Left cardiac atrium (tissue), 4 donors: ENCODE measurements at places on chromosomes 5 and 9.

- DNase-seq: no peak
These were observed 6.8 kb upstream of the CLINT1 start for GRCh38 chr5:157865781-157866180.

- DNase-seq: no peak
These were observed 9.4 kb downstream of the VDAC1 start for GRCh38 chr5:133995341-133995740.

- DNase-seq: peak; percentile 46
These were observed 7.2 kb upstream of the RNF38 start for GRCh38 chr9:36407122-36407723.

DNA sequence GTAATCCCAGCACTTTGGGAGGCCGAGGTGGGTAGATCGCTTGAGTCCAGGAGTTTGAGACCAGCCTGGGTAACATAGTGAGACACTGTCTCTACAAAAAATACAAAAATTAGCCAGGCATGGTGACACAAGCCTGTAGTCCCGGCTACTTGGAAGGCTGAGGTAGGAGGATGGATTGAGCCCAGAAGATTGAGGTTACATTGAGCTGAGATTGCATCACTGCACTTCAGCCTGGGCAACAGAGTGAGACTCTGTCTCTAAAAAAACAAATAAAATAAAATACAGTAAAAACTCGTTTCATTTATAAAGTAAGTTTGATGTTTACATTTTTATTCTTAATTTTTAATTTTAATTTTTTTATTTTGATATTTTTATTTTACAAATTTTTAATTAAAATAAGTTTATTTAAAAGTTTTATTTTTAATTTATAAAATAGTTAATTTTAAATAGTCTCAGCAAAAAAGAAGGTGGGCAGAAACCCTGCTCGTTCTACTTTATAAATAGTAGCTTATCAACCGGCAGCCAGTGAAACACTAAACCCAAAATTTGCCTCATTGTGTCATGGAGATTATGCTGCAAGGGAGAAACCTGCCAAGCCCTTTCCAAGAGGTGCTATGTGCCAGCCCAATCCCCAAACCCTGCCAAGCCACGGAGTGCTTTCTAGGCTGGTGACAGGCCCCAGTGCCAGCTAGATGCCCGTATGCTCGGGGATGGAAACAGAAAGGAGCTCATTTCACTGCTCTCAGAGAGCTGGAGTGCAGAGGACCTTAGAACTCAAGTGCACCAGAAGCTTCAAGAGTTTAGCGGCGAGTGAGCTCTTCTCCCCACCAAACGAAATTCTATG lies 38.9 kb downstream of the SERINC5 start:
- peak; percentile 76 for DNase-seq

DNA sequence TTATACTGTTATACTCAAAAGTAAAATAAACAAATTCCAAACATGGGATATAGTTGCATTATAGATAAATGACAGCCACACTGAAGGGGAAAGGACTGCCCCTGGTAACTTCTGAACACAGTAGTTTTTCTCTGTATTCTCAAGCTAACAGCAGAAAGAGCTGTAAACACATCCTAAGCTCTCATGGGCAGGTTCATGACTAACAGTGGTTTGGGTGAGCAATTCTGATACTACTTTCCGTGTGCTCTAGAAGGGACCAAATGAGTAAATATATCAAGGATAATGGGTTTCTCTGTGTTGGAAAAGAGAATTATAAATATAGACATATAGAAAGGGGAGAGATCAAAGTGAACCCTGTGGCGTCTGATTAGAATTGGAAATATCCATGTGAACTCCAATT lies 2.2 kb upstream of the LCN6 start:
- no peak for DNase-seq

DNA sequence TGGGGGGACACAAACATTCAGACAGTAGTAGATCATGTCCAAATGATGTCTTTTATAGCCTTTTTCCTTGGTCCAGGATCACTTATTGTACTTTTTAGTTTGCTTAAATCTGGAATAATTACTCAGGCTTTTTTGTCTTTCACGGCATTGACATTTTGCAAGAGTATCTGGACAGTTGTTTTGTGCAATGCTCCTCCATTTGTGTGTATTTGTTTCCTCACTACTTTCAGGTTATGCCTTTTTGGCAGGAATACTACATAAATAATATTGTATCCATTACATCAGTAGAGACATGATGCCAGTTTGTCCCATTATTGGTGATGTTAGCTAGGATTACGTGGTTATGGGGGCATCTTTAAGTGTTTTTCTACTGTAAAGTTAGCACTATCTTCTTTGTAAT lies 238.3 kb downstream of the MAN2A1 start:
- no peak for DNase-seq

- DNase-seq: no peak
These were observed 81.7 kb upstream of the SMC5 start for GRCh38 chr9:70177121-70177520.
